ENCODE measurements at places on chromosomes 13 and 19.
A peak's percentile ranks its signal among the peaks of the same experiment; 100 is the strongest.

- no peak for DNase-seq
These were observed 15.4 kb downstream of the PIP5K1C start for GRCh38 chr19:3684817-3685410.

GRCh38 chr13:77434289-77434688, 101.2 kb upstream of the SCEL start:
- no peak for DNase-seq

GRCh38 chr19:5952193-5953029, 25.5 kb downstream of the RANBP3 start:
- DNase-seq = no peak

DNA sequence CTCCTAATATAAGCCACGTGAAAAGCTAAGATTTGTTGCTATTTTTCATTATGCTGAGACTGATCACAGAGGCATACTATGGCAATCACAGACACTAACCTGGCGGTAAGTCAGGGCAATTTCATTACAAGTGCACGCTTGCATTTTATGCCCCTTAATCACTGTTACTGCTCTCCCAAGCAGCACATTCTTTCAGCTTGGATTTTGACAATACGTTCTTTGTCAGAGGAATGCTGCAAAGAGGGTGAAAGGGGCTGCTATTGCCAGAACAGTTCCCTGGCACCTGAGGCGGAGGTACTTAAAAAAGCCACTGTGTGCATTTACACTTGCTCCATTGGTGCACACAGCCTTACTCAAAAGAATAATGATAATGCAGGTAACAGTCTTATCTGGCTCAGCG, 346.6 kb downstream of the RFC3 start:
- DNase-seq = no peak

GRCh38 chr13:51827254-51827653, 17.7 kb downstream of the TMEM272 start:
- DNase-seq = no peak

- peak; percentile 18 for DNase-seq
These were observed 441.5 kb upstream of the SPRY2 start for GRCh38 chr13:80782441-80782840.

GRCh38 chr13:75454497-75454896, 27.5 kb downstream of the TBC1D4 start:
- DNase-seq = no peak

- no peak for DNase-seq
These were observed 241.3 kb downstream of the SLITRK6 start for GRCh38 chr13:85557691-85558467.

DNA sequence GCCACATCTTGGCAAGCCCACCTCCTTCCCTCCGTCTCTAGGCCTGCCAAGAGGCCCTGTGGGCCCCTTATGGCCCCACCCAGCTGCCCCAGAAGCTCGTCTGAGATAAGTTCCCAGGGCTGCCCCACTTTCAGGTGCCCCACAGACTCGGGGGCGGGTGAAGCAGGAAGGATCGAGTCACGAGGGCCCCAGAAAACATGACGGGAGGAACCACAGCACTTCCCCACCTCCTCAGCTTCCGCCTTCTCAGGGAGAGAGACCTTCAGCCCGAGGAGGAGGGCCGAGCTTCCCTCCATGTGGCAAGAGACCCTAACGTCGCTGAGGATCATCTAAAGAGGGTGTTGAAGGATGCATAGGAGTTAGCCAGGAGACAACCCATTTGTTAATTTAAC, 4.5 kb upstream of the IL12RB1 start:
- no peak for DNase-seq

DNA sequence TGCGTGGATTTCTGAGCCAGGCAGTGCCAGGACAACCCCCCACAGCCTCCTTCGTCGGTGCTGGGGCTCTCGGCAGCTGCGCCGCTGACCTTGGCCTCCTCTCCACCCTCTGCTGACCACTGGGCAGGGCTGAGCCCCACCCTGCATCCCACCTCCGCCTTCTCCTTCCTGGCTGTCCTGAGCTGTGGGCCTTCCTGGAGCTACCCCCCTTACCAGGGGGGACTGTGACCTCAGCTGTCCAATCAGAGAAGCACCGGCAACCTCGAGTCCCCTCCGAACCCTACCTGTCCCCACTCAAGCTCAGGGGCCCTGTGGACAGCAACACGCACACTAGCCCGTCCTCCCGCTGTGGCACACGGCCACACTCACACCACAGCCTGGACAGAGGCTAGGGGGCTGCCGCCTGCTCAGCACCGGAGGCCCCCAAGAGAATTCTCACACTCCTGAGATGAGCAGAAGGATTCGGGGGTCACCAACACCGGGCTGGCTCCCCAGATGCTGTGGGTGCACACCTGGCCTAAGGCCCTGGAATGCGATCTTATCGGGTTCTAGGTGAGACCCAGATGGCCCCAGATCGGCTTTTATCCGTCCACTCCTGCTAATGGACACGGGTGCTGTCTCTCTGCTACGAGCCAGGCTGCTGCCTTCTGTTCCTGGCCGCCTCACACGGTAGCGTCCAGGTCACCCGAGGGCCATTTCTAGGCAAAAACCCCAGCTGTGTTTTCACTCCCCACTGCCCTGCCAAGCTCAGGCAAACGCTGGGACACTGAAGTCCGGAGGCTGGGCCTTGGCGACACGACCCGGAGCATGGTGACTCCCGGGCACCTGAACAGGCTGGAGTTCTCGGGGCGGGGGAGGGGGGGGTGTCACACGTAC, 32.5 kb upstream of the CACTIN start:
- DNase-seq = peak; percentile 46

- DNase-seq = no peak
These were observed 29.2 kb downstream of the ZNF146 start for GRCh38 chr19:36244066-36244465.

- no peak for DNase-seq
These were observed 621.9 kb upstream of the SPRY2 start for GRCh38 chr13:80962855-80963254.

- no peak for DNase-seq
These were observed 62.9 kb downstream of the GGACT start for GRCh38 chr13:100525453-100526317.

- DNase-seq = no peak
These were observed 10.4 kb upstream of the GPR32 start for GRCh38 chr19:50759886-50760285.

DNA sequence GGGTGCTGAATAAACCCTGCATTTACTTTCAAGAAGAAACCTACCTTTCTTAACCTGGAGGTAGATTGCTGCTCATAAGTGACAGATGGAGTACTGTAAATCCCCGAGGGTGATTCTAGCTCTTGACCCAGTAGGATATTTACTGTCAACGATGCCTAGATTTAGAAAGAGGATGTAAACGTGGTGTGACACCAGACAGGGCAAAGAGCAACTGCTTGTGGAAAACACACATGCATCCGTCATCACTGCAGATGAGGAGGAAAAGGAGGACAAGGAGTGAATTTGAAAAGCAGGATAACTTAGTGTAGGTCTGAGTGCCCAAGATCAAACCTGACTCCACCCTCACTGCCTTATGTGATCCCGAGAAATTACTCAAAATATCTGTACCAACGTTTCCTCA, 9.8 kb upstream of the CLN5 start:
- no peak for DNase-seq

- DNase-seq = no peak
These were observed 10.6 kb downstream of the FZR1 start for GRCh38 chr19:3516675-3517207.

DNA sequence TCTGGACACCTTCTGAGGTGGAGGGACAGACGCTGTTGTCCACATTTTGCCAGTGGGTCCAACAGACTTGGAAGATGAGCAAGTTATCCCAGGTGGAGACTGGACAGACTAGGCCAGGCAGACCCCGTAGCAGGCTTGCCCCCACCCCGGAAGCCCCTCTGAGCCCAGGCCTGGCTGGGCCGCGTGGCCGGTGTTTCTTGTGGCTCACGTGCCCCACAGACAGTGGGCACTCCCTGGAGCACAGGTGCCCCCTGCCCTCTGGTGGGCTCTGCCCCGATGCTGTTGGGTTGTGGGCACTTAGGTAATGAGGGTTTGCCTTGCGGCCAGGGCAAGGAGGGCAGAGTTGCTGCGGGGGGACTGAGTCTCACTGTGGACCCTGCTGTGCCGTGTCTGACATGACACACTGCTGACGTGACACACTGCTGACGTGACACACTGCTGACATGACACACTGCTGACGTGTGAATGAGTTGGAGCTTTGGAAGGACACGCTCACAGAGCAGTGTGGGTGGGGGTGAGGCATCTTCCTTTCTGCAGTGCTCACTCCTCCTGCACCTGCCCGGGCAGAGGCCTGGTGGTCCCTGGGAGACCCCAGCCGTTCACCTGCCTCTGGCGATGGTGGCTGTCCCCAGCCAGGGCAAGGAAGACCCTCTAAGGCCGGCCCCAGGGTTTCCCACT, 25.1 kb downstream of the DOT1L start:
- no peak for DNase-seq

DNA sequence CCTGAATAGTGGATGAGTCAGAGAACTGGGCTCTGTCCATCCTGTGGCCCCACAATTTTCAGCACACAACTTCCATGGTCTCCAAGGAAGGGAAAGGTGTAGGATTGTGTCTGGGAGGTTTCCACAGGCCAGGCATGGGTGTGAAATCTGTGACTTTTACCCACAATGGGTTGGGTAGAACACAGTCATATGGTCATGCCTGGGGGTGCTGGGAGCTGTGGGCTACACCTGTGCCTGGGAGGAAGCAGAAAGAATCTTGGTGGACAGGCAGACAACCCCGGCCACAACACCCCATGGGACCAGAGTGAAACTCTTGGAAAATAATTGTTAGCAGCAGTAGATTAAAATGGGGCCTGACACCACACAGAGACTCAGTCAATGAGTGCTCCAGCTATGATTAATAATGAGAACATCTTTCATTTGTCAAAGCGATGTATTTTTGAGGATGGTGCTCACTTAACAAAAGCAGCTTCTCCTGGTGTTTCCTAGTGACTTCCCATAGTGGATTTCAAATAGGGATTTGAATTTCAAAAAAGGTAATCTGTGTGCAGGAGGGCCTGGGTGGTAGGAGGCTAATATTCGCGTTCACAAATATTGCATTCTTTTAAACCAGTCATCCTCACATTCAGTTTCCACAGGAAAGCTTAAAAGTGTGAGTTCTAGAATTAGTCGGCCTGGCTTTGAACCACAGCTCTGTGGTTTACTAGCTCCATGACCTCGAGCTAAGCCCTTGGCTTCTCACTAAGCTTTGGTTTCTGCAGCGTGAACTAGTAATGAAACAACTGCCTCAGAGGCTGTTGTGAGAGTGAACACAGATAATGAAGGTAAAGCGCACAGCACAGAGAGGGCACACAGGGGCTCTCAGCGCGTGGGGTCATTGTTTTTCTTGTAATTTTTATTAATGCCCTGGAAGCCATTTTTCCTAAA, 89.3 kb upstream of the UQCRFS1 start:
- DNase-seq = no peak

- no peak for DNase-seq
These were observed 16.2 kb downstream of the ZNF71 start for GRCh38 chr19:56611288-56611687.

GRCh38 chr13:113209759-113210421, 477 bp downstream of the CUL4A start:
- DNase-seq = peak; percentile 84

- DNase-seq = no peak
These were observed 2.5 kb downstream of the MAP1S start for GRCh38 chr19:17721821-17722220.

GRCh38 chr19:29446361-29446760, 79.4 kb upstream of the VSTM2B start:
- no peak for DNase-seq

DNA sequence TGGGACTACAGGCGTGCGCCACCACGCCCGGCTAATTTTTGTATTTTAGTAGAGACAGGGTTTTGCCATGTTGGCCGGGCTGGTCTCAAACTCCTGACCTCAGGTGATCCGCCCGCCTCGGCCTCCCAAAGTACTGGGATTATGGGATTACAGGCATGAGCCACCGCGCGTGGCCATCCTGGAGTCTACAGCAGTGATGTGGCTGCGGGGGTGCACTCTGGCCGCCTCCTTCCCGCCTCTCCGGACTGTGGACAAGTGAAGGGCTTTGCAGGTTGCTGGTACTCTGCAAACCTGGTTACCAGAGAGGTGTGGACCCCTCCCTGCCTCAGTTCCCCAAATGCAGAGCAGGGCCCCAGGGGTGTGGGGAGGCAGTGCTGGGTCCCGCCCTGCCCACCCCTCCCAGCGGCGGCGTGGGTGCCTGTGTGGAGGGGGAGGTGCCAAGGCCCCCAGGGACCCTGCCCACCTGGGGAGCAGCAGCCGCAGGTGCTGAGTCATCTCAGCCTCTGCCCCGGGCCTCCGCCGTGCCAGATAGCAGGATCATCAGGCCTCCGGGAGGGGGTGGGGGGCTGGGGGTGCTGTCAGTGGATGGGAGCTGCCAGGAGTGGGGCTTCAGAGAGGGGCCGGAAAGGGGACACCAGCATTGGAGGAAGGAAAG, 23.1 kb downstream of the ARID3A start:
- DNase-seq = peak; percentile 82

DNA sequence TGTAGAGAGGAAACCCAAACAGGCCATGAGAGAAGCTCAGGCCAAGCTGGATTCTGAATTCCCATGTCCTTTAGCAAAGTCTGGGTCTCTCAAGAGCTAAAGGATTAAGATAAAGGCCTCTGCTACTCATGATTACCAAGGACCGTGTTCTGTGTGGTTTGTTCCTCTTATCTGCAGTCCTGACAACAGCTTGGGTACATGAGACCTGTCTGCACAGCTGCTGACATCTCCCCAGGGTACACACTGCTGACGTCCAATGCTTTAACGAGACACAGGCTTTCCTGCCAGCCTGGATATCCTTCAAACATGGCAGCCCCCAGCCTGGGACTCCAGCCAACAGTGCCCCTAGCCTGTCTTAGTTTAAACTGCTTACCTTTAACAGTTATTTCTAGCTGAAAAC, 211.0 kb downstream of the SLC7A1 start:
- no peak for DNase-seq
